Sigmoid colon (tissue), 7 donors: ENCODE measurements at places on chromosomes 1 and 21. TPM values are rescaled to one million over a fixed set of nuclear protein-coding genes. Genes with fewer than 3 reads are reported as not detected.

GRCh38 chr1:162716552-162716951, 74.0 kb upstream of the HSD17B7 start:
- DNase-seq = no peak

DNA sequence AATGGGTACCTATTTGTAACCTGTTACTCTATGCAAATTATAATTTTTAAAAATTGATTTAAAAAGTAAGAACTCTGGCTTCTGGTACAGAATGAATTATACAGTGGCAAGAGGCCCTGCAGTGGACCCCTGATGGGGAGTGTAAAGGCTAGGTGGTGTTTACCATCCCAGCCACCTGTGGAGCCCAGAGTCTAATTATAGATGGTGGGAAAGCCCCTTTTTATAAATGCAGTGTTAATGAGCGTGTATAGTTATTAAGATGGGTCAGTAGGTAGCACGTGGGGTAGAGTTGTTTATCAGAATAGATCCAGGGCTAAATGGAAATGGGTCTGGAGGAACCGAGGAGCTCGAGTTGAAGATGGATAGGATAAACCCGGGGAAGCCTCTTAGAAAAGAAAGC, 13.9 kb upstream of the PRELP start:
- no peak for DNase-seq

DNA sequence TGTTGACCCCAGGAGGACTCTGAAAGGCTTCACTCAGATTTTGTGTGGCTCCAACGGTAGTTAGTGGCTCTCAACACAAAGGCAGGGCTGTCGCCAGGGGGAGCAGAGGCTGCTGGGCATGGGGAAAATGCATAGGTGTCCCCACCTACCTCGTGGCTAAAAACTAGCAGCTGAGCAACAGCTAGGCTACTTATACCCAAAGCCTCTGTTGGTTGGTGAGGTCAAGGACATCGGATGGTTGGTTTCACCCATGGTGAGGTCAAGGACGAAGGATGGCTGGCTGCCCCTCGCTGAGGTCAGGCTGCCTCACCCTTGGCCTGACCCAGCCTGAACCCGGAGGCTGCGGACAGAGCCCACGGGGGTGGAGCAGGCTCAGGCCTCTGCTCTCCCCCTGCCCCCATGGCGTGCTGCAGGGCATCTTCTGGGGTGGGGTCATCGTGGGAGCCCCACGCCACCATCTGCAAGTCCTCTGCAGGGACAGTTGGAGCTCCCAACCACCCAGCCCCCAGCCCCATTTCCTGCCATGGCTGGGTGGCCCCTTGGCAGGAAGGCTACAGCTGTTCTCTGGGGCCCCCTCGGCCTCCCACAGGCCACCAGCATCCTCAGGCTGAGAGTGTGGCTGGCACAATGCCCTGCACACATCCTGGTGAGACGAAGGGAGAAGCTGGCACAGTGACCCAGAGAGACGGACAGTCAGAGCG, 8.5 kb upstream of the GNB1 start:
- DNase-seq = no peak

DNA sequence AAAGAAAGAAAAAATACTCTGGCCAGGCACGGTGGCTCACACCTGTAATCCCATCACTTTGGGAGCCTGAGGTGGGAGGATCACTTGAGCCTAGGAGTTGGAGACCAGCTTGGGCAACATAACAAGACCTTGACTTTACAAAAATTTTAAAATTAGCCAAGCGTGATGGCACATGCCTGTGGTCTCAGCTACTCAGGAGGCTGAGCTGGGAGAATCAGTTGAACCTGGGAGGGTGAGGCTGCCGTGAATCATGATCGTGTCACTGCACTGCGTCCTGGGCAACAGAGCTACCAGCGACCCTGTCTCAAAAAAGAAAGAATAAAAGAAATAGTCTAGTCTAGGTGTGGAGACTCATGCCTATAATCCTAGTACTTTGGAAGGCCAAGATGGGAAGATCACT, 22.3 kb downstream of the RRP1B start:
- no peak for DNase-seq

DNA sequence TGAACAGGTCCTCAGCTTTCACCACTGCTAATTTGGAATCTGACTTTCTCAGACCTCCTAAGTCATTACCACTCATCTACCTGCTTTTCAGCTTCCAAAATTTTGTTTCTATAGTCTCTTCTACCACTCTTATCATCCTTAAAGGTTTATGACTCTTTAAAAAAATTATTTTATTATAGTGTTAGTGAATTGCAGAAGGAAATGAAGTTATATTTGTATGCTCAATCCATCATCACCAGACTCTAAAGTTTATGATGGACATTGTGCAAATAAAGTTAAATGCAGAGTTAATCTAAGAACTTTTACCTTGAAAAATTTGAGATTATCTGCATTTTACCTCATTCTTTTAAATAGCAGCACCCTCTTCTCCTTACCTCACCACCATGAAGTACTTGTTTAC, 14.6 kb downstream of the CDC42BPA start:
- DNase-seq = no peak

DNA sequence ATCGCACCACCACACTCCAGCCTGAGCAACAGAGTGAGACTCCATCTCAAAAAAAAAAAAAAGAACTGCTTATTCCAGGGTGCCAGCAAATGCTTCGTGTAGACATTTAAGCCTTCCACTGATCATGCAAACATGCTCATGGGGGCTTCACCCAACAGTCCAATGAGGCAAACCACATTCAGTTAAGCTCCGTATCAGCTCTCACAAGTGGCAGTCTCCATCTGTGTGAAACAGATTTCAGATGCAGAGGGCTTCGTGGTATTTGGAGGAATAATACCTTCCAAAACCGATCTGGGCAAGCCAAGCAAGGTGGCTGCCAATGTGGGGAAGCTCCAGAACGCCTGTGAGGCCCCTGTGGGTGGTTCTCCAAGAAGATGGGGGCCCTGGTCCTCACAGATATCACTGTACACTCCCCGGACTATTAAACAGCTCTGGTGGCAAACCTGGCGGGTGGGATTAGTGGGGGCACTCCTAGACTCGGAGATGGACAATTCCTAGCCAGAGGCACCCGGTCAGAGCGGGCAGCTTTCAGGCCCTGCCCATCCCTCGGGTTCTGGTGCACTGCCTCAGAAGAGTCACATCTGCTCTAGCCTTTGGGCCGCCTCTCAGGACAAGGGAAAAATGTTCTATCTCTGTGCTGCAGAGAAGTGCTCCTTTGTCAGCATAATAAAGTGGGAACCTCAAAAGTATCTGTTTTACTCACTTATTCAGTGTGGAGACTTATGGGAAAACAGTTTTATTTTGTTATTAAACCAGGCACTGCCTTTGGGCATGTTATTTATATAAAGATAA, 10.2 kb downstream of the CREG1 start:
- no peak for DNase-seq

DNA sequence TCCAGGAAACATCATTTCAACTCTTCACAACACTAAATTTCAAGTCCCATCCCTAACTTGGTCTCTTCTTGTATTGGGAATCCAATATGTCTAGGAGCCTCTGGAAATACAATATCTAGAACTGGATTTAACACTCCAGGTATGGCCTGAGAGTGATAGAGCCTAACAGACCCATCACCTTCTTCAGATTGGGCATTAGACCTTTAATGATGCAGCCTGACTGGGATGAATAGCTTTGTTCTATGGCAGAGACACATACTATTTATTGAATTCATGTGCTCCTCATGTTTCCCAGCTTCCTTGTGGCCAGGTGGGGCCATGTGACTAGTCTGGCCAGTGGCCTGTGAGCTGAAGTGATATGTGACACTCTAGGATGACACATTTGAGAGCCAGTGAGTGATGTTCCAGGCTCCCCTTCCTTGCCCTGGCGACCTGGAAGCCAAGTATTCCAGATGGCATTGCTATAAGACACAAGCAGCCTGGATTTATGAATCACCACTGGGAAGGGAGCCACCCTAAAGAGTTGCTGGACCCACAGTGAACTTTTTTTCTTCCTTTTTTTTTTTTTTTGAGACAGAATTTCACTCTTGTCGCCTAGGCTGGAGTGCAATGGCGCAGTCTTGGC, 31.0 kb upstream of the POU3F1 start:
- no peak for DNase-seq

Gene KLF17
- total RNA-seq = not detected

Gene UBXN11
- 13.7 TPM for total RNA-seq

Gene TTC24
- total RNA-seq = not detected

Gene HRNR
- not detected for total RNA-seq
